T-cell (primary cell): ENCODE measurements at places on chromosomes 1 and 21. TPM values are rescaled to one million over a fixed set of nuclear protein-coding genes. Genes with fewer than 3 reads are reported as not detected.

DNA sequence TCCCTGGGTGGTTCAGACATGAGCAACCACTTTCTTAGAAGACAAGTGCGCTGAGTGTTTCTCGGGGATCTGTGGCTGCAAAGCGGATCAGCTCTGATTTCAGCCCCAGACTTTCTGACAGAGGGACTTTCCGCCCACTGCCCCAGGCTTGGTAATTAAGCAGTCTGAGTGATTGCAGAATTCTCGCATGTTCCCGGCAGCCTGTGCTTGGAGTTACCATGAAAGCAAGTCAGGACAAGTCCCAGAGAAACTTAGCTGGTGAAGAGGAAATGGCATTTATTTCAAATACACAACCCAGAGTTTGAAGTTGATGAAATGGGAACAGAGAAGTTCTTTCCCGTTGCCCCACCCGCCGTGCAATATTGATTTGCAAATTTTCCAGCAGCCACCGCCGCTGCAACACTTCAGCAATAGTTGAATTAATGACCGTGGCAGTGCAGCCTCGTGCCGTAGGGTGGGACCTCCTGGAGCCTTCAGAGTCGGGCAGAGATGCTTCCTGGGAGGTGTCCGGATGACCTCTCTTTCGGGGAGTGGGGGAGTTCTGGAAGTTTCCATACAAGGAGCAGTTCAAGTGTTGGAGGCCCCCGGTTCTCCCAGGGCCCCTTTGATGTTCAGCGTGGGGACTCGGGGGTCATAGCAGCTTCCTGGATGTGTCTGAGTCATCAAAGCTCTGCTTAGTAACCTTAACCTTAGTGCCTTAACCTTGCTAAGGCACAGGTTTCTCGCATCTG, 134.7 kb downstream of the KAZN start:
- no peak overlapping the region for H3K27ac ChIP-seq
- no peak for DNase-seq
- peaks cover 23% of the 10 kb centered on the region for H3K27me3 ChIP-seq
- H3K4me3 ChIP-seq: no peak overlapping the region
- no peaks in the 10 kb centered on the region for H3K4me1 ChIP-seq
- no peaks in the 10 kb centered on the region for H3K36me3 ChIP-seq

DNA sequence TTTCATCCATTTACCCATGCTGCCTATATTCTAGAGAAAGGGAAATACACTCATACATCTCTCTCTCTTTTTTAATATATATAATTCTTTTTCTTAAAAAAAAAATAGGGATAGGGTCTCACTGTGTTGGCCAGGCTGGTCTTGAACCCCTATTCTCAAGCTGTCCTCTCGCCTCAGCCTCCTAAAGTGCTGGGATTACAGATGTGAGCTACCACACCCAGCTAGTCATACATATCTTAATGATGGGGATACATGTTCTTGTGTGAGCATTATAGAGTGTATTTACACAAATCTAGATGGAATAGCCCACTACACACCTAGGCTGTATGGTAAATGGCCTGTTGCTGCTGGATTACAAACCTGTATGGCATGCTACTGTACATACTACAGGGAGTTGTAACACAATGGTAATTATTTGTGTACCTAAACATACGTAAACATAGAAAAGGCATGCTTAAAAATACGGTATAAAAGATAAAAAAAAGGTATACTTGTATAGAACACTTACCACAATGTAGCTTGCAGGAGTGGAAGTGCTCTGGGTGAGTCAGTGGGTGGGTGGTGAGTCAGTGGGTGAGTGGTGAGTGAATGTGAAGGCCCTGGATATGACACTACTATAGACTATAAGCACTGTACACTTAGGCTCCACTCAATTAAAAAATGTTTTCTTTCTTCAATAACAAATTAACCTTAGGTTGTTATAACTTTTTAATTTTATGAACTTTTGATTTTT, 72.9 kb downstream of the IVNS1ABP start:
- peaks cover 9% of the 10 kb centered on the region for H3K4me1 ChIP-seq
- no peaks in the 10 kb centered on the region for H3K27me3 ChIP-seq
- no peak for DNase-seq
- H3K4me3 ChIP-seq: no peak overlapping the region

- no peak for DNase-seq
- H3K4me1 ChIP-seq: peaks cover 10% of the 10 kb centered on the region
- H3K27me3 ChIP-seq: no peaks in the 10 kb centered on the region
- H3K36me3 ChIP-seq: no peaks in the 10 kb centered on the region
These were observed 45.7 kb downstream of the RAP1GAP start for GRCh38 chr1:21623410-21623961.

GRCh38 chr1:32060914-32061313, 11.8 kb upstream of the TMEM39B start:
- no peak for DNase-seq
- no peaks in the 10 kb centered on the region for H3K4me1 ChIP-seq
- H3K27ac ChIP-seq: no peak overlapping the region
- H3K27me3 ChIP-seq: no peaks in the 10 kb centered on the region

DNA sequence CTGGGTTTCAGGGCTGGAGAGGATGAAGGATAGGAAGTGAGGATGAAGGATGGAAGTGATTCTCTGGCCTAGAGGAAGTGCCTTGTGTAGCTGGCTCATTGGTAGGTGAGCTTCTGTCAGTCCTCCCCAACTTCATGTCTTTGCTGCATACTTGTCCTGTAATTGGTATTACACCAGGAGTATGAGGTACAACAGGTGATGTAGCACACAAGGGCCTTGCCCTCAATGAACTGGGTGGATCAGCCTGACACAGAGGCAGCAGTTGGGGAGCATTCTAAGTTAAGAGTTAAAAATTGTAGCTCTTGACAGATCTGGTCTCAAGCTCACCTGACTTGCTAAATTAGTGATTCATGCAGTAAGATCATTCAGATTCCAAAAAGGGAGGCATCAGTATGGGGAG, 37.9 kb upstream of the CACNA1E start:
- no peaks in the 10 kb centered on the region for H3K36me3 ChIP-seq
- no peaks in the 10 kb centered on the region for H3K27me3 ChIP-seq
- no peak overlapping the region for H3K27ac ChIP-seq
- no peak for DNase-seq
- H3K4me3 ChIP-seq: no peak overlapping the region
- no peaks in the 10 kb centered on the region for H3K4me1 ChIP-seq

The FCRL5 gene
- total RNA-seq: 0.28 TPM

The NGF gene
- not detected for total RNA-seq
